ENCODE measurements at places on chromosomes 4 and X.

GRCh38 chr4:108053251-108053711 lies 63.6 kb downstream of the HADH start:
- DNase-seq: no peak

GRCh38 chr4:9904976-9905587 lies 116.2 kb downstream of the SLC2A9 start:
- DNase-seq: no peak

- DNase-seq: no peak
These were observed 16.9 kb downstream of the CYBB start for GRCh38 chrX:37796805-37797204.

- DNase-seq: no peak
These were observed 180.8 kb downstream of the PRKX start for GRCh38 chrX:3532581-3533085.

DNA sequence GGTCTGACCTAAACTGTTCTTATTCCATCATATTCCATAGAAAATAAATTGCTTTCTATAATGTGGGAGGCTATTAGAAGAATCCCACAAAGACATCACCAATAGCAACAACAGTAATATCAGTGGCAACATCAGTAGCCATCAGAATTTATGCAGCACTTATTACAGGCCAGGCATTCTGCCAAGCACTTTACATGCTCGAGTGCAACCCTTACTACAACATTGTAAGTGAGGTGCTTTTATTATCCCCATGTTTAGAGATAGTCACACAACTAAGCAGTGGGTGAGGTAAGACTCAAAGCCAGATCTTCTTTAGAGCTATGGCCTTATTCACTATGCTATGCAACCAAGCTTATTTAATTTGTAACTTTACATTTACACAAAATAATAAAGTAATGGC lies 317.1 kb upstream of the BMP3 start:
- no peak for DNase-seq

GRCh38 chr4:34422472-34423175 lies 1821.7 kb downstream of the ARAP2 start:
- DNase-seq: no peak

GRCh38 chrX:39248330-39248729 lies 447.1 kb downstream of the MID1IP1 start:
- no peak for DNase-seq

DNA sequence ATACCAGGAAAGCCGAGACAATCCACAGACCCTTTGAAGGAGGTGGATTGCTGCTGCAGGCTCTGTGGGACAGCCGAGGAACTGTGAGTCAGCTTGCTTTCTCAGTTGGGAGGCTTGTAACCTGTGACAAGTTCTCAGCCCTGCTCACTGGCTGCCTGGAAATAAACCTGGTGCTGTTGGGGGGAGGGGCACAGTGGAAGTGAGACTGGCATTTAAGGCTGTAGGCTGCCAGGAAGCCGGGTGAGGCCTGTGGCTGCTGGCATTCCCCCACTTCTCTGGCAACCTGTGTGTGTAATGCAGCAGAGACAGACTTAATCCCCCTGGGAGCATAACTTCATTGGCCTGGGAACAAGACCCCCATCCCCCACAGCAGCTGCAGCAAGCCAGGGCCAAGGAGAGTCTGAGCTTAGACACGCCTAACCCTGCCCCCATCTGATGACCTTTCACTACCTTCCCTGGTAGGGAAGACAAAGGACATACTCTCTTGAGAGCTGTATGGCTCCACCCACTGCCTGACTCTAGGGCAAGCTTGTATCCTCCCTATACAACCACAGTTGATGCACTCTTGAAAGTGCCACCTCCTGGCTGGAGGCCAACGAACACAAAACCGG lies 64.1 kb downstream of the ALPK1 start:
- DNase-seq: no peak

DNA sequence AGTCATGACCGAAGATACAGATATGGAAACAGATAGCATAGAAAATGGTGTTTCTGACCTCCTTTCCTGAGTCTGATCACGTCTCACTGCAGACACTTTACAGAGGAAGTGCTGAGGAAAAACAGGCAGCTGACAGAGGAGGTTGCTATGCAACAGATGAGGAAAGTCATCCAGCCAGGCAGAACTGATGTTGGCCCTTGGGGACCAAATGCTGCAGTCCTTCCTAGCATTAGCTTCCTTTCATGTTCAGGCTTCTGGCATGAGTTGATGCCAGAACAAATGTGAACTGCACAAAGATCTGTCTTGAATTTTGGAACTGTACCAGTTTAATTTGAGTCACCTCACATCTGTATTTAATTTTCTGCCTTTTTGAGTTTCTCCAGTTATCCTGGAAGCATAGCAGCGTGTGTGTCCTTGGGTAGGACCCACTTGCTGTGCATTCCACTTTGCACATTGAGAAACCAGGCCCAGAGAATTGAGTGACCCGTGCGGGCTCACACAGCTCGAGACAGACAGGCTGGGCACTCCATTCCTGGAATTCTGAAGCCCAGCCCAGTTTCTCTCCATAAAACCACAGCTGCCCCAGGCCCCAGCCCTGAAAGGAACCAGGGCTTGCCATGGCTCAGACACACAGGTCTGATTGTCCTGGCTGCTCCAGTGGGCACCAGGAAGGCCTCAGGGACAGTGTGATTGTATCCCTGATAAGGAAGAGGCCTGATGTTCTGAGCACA lies 1.4 kb upstream of the MAGED1 start:
- no peak for DNase-seq

- no peak for DNase-seq
These were observed 21.7 kb upstream of the DCLK2 start for GRCh38 chr4:150056569-150056968.

DNA sequence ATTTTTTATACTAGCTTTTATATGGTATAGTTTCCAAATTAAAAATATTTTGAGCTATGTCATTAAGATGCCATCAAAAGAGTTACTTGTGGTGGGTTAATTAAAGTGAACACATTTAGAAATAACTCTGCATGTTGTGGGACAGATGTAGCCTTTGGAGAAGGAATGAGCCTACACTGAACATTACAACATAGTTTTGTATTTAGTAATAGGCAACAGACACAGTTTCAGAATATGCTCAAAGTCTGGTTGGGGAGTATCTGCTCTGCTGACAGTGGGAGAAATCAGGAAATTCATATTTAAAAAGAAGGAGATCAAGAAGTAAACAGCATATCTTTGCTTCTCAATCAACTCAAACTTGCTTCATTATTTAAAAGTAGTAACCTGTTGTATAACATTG lies 23.7 kb downstream of the EMCN start:
- DNase-seq: no peak

Data from breast epithelium (tissue), 4 donors.